ENCODE measurements at places on chromosomes 7 and 10.

DNA sequence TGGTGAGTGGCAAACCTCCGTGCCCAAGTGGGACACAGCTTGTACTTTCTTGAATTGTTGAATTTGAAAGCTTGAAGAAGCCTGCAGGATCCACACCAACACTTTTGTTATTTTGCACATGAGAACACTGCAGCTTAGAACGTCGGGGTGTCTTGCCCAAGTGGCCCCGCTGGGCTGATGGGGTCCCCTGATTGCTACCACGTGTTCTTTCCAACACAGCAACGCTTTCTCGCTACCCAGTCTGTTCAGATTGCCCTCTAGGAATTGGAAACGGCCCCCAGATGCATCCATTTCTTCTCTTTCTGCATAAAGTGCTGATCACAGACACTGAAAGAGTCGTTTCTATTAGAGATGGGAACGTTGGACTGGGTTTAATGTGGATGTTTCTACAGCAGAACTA is 268.5 kb downstream of the ADARB2 start:
- DNase-seq = no peak

GRCh38 chr7:107232568-107233090 is 63.8 kb downstream of the HBP1 start:
- DNase-seq = no peak

- peak; percentile 76 for DNase-seq
Observed at GRCh38 chr7:5222841-5223411, 32.9 kb downstream of the WIPI2 start.

DNA sequence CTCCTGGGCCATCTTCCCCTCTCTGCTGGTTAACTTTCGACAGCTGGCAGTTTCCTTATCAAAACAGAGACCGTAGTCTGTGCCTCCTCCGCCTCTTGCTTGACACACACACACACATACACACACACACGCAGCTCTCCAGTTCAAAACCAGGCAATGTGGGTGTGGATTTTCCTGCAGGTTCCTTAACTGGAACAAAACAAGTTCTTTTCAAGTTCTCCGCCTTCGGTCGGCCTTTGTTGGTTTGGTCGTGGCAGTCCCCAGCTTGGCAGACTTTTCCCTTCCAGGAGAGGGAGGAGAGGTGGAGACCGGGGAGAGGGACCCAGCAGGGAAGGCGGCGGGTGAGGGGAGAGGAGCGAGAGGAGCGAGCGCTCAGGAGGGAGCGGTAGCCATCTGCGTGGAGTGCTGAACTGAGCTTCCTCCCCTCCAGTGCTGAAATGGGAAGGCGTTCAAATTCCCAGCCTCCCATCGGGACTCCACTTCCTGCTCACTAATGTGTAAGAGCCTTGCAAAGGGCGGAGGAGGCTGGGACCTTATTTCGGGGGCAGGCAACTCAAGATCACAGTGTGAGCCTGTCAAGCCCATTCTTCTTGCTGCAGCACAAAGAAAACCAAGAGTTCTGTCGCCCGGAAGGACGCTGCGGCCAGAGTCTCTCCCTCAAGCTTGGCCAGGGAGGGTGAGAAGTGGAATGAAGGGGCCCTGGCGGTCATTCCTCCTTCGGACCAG is 120.6 kb downstream of the PRPF18 start:
- peak; percentile 97 for DNase-seq

GRCh38 chr7:91875851-91876250 is 4.7 kb downstream of the MTERF1 start:
- no peak for DNase-seq

GRCh38 chr10:34698979-34699378 is 116.1 kb downstream of the PARD3 start:
- DNase-seq = no peak

- DNase-seq = peak; percentile 24
Observed at GRCh38 chr10:13634207-13634606, 47.4 kb downstream of the PRPF18 start.

DNA sequence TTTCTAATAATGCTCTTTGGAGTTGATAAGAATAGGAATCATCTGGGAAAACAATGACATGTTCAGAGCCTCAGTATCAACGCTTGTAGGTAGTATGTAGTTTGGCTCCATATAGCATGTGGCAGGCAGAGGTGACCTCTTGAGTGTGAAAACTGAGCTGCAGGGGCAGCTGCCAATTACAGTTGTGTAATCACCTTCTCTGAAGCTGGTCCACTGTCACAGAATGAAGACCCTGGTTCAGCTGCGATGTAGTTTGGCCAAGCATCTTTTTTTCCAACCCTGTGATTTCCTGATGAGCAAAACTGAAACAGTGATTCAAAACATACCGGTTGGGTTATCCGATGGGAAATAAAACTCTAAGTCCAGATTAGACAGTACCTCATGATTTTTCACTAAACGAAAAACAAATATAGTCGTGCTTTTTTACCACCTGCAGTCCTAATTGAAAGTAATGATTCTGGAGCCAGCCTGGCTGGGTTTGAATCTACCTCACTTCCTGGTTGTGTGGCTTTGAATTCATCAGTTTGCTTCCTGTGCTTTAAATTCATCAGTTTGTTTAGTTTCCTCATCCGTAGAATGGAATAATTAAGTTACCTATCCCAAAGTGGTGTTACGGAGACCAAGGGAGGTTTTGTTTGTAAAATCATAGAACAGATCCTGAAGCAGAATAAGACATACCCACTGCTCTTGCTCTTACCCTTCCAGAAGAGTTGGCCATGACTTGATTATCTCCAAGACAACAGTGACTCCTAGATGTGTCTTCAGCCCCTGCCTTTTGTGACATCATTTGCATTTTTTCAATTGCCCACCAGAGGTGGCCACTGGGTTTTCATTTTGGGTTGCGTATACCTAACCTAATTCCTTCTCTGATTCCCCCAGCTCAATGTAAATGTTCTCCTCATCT is 87.4 kb downstream of the CELF2 start:
- DNase-seq = no peak

- DNase-seq = no peak
Observed at GRCh38 chr10:107103174-107104025, 61.1 kb downstream of the SORCS1 start.

DNA sequence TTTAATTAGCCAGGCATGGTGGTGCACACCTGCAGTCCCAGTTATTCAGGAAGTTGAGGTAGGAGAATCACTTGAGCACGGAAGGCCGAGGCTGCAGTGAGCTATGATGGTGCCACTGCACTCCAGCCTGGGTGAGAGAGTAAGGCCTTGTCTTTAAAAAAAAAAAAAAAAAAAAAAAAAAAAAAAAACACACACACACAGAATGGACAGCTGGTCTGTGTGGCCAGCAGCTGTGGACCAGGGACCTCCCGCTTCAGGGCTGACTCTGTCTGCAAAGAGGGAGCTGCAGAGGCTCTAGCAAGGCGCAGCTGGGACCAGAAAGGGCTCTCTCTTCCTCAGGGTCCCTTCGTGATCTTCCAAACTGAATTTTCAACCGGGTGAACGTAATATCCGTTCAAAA is 53.6 kb upstream of the DNAAF5 start:
- peak; percentile 30 for DNase-seq

DNA sequence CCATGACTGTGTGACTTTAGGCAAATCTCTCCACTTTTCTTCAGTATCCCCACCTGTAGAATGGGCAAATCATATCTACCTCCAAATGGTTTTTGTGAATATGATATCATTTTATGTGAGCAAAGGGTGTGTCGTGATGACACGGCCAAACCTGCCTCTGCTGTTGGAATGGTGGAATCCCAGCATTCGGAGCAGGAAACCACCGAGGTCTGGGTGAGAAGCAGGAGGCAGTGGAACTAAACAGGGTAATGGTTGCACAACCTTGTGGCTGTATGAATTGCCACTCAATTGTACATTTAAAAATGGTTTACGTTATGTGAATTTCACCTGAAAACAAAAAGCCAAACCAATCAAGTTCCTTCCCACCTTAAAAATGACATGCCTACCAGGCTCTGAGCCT is 131.4 kb upstream of the ZMIZ1 start:
- DNase-seq = no peak

- no peak for DNase-seq
Observed at GRCh38 chr7:155163696-155164095, 93.6 kb downstream of the HTR5A start.

GRCh38 chr10:120987359-120987758 is 136.2 kb downstream of the WDR11 start:
- no peak for DNase-seq

DNA sequence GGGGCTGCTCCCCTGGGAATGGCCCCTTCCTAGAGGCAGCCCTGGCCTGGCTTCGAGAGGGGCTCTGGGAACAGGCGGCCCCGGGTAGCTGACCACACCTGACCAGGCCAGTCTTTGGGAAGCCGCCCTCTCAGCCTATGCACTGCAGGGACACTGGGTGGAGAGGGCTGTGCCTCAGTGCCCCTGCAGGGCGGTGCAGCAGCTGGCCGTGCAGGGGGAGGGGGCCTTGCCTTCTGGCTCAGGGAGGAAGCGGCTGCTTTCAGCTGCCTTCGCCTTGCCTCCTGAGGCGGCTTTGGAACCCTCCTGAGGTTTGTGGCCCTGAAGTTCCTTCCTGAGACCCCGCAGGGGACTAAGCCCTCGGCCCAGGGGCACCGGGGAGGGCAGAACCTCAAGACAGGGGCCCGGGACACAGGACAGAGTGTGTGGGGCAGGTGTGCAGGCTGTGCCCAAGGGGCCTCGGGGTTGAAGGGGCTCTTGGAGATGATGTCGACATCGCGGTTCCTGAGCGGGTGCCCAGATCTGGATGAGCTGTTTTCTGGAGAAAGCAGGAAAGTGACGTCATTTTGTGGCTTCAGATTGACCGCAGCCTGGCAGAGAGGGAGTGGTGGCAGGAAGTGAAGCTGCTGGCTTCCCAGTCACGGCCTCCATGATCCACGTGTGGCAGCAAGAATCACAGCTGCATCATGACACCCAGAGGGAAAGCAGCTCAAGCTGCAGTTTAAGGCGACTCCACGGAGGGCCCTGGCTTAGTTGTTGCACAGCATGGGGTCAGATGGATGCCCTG is 17.7 kb downstream of the ADAM8 start:
- peak; percentile 89 for DNase-seq

DNA sequence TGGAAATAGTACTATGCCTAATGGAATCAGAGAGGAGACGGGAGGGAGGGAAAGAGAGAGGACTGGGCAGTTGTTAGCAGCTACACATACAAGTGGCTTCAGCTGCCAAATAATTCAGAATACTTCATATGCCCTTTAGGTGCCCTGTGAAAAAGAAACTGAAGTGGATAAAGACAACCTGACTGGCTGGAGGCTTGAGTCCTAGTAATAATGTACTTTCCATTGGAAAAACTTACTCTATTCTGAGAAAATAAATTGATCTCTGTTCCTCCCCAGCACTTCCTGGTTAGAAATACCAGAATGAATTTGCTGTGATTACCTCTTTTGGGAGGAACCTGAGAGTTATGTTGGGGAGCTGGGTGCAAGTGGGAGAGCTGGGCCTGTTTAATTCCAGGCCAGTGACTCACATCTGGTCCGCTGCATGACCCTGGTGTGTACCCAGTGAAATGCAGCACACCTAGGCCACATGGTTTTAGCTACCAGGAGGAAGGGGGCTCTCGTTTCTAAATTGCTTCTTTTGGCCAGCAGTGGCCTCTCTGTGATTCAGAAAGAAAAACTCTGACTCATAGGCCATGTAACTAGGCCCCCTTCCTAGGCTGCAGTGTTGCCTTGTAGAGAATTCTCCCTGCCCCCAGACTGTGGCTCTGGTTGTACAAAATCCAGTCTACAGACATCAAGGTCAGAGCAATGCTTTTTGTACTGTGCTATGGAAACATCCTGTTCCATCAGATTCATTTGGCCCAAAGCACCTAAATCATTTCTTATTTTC is 6.5 kb downstream of the AGFG2 start:
- DNase-seq = peak; percentile 21

GRCh38 chr7:41889040-41889439 is 186.2 kb upstream of the INHBA start:
- DNase-seq = no peak

DNA sequence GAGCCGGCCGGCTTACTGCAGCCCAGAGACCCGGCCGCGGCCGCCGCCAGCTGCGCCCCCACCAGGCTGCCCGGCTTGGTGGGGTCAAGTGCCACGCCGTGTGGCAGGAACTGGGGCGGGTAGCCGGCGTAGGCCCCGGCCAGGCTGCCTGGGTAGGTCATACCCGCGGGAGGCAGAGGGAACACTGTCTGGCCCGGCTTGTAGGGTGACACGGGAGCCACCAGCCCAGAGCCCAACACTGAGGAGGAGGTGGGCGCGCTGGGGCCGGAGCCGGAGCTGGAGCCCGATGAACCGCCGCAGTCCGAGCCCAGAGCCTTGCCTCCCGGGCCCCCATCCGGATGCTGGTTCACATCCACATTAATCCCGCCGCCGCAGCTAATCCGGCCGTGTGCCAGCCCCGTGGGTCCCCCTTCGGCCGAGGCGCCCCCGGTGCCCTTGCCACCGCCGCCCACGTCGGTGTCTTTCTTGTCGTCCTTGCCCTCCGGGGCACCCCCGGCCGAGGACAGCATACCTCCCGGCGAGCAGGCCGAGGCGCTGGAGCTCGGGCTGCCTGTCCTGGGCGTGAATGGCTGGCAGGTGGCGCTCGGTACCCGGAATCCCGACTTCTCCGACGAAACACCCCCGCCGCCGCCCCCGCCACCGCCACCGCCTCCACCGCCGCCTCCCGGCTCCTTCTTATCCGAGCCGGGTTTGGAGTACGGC is 2.0 kb downstream of the ZNF503 start:
- peak; percentile 72 for DNase-seq

GRCh38 chr7:148060724-148061123 is 529.8 kb upstream of the C7orf33 start:
- no peak for DNase-seq

GRCh38 chr7:47534322-47535034 is 47.4 kb downstream of the TNS3 start:
- DNase-seq = no peak

Measured in lung (tissue), 17 donors.